Central memory CD4-positive, alpha-beta T cell (primary cell): ENCODE measurements at places on chromosomes 3 and 15.

DNA sequence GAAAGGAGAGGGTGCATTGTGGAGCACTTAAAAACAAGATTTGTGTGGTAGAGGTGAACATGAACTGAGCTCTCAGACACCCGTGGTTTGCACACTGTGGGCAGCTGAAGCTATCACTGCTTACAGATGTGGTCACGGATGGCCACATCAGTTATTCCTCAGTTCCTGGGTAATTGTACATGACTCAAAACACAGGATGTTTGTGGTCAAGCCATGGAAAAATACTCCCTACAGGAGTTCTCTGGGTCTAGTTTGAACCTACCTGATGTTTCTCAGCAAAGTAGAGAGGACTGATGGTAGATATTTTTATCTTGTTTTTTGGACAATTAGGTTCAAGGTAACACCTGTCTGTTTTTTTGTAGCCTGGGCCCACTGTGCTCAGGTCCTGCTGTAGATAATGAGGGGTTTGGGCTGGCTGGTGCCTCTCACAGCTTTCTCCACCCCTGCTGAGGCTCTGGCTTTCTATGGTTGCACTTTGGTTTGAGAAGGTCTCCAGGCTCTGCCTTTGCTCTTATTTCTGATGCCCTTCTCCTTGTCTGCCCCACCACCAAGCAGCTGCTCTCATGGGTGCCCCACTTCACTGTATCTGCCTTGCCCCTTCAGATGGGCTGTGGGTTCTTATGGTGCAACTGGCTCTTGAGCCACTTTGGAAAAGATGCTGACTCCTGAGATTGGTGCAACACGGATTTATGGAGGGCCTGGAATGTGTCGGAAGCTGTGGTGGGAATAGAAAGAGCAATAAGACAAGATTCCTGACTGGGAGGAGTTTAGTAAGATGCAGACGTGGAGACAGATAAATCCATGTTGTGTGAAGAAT is 40.1 kb downstream of the CDCP1 start:
- DNase-seq: peak; percentile 78

DNA sequence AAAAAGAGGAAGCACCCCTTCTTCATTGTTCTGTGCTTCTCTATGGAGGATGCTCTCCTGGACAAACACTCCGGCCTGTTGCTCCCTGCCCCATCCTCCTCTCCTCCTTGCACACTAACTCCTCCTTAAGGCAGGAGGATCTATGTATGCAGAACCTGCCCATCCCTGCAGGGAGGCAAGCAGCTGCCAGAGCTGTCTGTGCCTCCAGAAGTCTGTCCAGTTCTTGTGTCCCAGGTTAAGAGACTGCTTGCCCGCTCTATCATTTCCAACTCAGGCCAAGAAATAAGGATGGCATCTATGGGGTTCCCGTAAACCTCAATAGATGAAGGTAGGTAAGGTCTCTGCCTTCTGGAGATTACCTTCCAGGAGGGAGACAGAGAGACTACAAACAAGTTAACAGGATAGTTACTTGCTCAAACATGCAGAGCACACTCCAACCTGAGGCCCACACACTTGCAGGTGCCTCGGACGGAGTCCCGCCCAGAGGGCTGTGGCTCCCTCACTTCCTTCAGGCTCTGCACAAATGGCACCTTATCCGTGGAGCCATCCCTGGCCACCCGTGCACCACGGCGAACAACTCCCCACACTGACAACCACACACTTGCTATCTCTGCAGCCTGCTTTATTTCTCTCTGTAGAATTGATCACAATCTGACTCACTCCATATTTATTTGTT is 6.9 kb downstream of the XXYLT1 start:
- no peak for DNase-seq

DNA sequence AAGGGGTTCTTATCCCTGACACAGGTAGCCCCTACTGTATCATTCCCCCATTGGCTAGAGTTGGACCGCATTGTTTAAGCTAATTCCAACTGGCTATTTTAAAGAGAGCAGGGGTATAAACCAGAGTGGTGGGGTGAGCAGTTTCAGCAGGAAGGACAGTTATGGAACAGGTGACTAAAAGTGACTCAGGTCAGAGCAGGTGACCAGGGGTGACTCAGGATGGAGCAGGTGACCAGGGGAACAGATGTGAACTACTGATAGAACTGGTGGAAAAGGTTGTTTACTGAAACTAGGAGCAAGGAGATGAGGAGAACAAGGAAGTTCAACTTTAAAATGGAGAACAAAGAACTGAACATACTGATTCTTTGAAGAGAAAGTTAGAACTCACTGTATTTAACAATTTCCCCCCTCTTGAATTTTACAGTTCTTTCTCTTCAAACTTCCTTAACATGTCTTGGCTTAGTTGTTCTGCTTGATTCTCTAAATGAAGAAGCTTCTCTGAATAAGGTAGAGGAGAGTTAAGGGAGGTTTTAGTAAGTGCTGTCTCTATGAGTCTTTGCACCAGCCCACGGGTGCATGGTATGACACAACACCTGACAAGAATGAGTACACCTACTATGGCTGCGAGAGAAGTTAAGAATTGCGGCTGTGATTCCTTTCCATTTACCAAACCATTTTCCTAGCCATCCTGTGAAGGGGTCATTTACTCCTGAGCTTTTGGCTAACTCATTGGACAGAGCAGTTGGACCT is 83.4 kb upstream of the WNT7A start:
- DNase-seq: no peak

DNA sequence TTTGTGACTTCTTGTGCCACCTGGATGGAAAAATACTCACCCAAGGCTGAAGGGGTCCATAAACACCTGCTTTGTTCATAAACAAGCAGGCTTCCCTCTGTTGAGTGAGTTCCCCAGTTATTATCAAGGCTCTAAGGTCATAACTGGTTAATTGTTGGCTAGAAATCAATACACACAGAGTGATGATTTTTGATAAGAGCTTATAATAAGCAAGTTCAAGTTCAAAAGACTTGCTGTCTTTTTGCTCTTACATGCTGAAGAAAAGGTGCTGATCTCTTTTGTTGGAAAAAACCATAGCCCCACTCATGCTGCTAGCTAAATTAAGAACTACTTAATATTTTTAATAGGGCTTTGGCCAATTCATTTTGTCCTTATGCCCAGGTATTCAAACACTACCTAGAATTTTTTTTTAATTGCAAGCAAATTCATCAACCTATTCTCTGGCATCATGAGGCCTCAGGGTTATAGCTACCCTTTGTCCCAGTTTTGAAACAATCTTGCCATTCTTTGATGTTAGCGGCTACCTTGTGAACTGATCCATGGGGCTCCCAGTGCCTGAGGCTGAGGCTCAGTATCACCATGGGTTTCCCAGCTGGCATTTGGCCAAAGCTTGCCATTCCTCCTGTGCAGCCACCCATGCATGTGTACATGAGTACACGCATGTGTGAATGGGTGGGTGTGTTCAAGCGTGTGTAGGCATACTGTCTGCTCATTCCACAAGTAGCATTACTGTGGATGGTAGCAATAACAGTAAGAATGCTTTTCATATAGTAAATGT is 127.6 kb upstream of the LPP start:
- DNase-seq: no peak

GRCh38 chr15:26453914-26454313 is 319.0 kb downstream of the GABRB3 start:
- no peak for DNase-seq

DNA sequence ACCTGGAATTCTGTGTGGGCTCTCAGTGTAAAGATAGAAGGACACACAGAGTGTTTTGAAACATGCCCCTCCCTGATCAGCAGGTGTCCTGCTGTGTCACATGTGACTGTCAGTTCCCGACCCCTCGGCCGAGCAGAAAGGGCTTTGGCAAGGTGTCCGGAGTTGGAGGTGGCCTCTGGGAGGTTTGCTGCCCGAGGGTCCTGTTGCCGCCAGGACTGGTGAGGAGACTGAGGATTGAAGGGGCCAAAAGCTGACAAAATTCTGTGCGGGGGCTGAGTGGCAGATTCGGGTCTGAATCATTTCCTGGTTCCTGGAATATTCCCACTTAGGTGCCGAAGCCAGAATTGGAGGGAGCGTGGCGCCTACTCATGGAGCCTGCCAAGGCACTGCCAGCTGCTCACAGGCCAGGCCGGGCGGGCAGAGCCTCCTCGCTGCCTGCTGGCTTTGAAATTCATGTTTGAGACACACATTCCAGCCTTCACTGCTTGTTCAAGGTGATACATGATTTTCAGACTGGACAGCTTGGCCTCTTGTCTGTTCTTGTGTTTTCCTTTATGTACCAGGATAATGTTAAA is 83.8 kb downstream of the APBA2 start:
- no peak for DNase-seq

DNA sequence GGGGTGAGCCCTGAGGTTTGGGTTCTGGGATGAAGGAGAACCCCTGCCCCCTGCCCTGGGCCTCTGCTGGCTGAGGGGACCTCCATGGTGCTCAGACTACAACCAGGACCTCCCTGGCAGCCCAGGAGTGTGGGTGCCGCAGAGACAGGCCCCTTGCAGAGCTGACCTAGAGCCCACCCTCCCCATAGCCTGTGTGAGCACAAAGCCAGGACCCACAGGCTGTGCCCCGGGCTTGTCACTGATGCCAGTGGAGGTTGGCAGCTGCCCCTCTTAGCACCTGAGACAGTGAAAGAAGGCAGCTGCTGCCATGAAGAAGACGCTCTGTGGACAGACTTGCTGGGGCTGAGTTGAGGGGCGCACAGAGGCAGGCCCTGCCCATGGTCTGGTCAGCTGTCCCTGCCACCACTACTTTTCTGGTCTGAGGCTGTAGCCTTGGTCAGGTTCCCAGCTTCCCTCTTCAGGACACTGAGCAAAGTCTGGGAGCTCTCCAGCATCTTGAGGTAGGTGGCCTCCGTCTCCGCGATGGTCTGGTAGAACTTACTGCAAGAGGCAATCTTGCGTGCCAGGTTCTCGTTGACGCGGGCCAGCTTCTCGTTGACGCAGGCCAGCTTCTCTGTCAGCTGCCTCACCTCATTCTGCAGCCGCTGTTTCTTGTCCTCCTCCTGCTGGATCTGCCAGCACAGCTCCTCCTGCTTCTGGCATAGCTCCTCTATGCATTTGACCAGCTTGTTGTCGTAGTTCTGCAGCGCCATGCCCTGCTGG is 23.0 kb downstream of the USP4 start:
- no peak for DNase-seq

DNA sequence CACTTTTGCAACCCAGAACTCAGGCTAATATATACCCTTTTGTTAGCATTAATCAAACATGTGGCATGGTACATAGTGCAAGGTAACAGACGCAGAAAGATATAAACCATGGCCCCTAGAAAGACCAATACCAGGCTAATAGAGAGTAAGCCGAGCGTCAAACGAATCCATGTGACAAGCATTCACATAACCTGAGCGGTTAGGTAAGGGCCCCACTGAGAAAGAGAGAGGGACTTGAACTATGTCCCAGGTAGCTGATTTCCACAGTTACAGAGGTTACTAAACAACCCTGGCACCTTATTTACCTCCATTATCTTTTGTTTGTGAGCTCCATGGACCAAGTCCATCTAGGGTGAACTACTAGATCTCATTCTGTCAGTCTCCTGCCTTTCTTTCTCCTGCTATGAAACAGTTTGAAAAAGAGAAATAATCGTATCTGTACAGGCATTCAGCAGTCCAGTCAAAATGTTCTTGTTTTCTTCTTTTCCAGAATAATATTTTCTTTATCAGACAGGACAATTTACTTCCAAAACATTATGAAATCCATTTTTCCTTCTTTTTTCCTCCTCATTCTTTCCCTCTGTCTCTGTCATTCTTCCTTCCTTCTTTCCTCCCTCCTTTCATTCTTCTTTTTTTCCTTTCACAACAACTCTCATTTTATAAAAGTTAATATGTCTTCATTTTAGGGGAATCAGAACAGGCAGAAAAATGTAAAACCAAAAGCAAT is 30.5 kb upstream of the TNFSF10 start:
- DNase-seq: no peak

- DNase-seq: no peak
Measured at GRCh38 chr15:61118885-61119284, 110.2 kb downstream of the RORA start.

DNA sequence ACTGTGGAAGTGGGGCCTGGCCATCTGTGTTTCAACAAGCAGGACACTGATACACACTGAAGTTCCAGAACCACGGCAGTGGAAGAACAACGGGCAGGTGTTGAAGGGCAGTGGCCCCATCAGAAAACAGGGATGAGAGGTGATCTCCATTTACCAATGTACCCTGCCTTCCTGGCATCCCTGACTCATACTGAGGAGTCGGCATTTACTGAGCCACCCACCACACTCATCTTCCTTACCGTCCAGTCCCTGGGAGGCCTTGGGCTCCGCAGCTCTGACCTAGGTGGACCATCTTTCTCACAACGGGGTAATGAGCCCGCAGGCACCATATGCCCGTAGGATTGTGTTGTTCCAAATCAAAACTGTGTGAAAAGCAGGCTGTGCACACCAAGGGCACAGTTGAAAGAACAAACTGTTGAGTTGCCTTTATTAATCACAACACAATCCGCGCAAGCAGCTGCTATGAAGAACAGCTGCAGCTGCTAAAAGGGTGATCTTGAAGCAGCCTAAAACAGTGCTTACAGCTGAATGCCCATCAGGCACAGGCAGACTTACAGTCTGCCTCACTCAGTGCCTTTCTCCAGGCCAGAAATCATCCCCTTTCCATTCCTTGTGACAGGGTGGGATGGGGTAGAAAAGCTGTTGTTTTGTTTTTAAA is 12.9 kb downstream of the MB21D2 start:
- DNase-seq: no peak

- no peak for DNase-seq
Measured at GRCh38 chr3:24067483-24067882, 122.4 kb downstream of the NR1D2 start.

GRCh38 chr3:98734306-98734705 is 28.8 kb upstream of the ST3GAL6 start:
- no peak for DNase-seq
